ENCODE measurements at places on chromosomes 5 and 9.

DNA sequence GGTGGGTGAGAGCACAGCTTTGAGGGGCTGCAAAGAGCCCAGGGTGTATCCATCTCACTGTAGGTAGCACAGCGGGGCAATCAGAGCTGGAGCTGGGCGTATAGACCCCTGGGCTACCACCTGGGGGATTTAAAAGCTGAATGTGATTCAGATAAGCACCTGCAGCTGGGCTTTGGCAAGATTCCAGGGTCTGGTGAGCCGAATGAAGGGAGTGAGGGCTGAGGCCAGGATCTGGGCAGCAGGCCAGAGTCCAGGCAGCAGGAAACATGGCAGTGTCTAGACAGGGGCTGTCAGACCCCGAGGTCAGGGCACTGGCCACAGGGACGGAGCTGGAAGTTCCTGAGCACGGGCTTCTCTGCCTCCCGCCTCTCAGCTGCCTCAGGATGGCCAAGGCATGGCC lies 8.7 kb downstream of the ASS1 start:
- DNase-seq: no peak

GRCh38 chr9:6566409-6567139 lies 79.0 kb downstream of the GLDC start:
- no peak for DNase-seq

- peak; percentile 7 for DNase-seq
These were observed 7.1 kb upstream of the IFNA2 start for GRCh38 chr9:21392270-21392669.

- peak; percentile 12 for DNase-seq
These were observed 73.6 kb downstream of the ANKRD55 start for GRCh38 chr5:56159521-56159947.

DNA sequence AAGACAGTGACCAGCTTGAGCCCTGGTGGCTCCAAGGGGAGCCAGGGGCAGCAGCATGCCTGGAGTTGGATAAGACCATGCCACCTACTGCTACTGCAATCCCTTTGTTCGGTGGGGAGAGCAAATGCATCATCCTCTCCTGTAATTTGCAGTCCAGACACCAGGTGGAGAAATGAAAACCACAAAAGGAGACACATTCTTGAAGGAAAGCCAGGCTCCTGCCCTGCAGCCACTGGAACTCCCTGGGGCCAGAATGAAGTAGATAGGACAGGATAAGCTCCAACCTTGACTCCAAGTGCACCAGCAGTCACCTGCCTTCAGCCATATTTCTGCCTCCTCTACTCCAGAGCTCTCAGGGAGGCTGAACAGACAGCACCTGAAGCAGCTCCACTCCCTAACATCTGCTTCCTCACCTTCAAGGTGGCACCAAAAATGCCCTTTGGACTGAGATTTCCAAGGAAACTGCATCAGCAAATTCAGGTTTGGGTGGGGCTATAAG lies 65.1 kb upstream of the IQGAP2 start:
- DNase-seq: peak; percentile 73

Data from CD4-positive, alpha-beta T cell treated with Interleukin-10 for 1 hour (primary cell).